ENCODE measurements at places on chromosomes 2 and 18.
A peak's percentile ranks its signal among the peaks of the same experiment; 100 is the strongest.

GRCh38 chr18:41466436-41467160 is 488.4 kb upstream of the PIK3C3 start:
- DNase-seq: no peak

- no peak for DNase-seq
Observed at GRCh38 chr18:12960853-12961397, 13.1 kb downstream of the SEH1L start.

DNA sequence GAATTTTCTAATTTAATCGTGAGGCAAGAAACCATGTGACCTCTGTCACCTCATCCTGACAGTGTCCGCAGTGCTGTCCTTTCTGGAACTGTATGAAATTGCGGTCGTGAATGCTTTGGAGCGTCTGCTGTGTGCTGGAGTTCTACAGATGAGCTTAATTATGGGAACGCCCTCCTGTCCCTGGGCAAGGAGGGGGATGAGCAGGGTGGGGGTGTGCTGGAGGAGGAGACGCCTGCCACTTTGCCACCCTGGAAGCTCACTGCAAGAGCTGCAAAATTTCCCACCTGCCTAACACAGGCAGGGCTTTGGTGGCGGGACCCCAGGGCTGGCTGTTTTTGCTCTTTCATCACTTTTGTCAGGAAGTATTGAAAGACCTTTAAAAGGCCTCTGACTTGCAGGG is 6.5 kb downstream of the LPIN1 start:
- DNase-seq: no peak

GRCh38 chr2:231386446-231386845 is 9.1 kb upstream of the B3GNT7 start:
- no peak for DNase-seq

GRCh38 chr2:17822445-17823117 is 6.3 kb downstream of the MSGN1 start:
- DNase-seq: no peak

GRCh38 chr2:2834516-2835254 is 503.6 kb upstream of the MYT1L start:
- no peak for DNase-seq

DNA sequence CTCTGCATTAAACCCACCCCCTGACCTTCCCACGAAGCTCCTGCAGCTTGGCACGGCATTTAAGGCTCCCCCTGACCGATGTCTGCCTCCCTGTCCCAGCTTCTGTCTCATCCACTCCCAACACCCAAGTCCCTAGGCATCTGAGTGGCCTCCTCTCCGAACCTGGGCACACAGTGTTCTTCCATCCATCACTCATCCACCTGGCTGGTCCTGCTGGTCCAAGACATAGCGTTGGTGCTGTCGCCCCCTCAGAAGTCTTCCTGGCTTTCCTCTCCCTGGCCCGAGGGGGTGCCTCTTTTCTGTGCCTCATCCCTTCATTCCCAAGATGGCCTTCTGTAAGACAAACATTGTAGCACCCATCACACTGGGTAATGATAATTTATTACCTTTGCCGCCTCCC is 323.6 kb downstream of the GBX2 start:
- DNase-seq: no peak

DNA sequence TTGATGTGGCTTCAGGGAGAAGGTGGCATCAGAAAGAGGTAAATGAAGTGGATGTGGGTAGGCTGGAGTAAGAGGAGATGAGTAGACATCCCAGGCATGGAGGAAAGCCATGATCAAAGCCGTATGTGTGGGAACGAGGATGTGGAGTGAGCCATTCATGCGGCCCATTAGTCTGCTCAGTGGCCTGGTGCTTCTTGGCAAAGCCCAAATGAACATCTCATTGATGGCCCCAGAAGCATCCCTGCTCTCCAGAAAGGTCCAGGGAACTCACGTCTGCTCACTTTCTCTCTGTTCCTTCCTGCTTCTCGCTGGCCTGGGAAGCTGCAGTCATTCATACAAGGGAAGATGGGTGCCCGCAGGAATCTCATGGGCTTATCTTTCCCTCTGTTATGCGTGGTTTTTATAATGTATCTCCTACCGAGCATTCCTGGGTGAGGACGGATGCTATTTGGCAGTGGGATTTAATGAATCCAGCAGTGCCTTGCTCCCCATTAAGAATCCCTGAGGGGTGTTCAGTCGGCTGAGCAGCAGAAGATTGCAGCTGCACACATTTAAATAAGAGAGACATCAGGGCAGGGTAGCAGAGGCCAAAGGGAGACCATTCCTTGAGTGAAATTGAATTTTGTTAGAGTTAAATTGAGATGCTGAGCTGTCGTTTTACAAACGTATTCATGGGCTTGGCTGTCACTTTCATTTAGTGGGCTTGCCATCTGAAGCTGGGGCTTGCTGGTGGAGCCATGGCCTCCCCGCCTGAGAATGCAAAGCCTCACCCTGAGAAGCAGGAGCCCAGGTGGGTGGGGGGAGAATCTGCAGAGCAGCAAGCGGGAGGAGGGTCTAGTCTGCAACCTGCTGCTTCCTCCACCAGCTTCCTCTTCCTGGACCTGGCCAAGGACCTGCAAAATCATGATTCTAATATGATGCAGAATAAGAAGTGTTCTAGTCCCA is 64.5 kb downstream of the LYPD1 start:
- no peak for DNase-seq

DNA sequence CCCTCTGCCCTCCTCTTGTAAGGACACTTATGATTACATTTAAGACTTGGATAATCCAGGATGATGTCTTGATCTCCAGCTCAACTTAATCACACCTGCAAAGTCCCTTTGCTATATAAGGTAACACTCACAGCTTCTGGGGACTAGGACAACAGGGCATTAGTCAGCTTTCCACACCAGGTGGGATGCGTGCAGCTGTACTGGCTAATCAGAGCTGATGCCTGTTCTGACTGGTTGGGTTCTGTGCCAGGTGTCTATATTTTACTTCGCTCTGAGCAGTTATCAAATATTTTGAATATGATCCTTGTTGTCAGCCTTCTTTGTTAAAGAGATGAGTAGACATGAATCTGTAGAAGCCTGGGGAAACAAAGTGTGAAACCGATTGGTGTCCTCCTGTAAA is 115.5 kb upstream of the ATP8B1 start:
- DNase-seq: no peak

DNA sequence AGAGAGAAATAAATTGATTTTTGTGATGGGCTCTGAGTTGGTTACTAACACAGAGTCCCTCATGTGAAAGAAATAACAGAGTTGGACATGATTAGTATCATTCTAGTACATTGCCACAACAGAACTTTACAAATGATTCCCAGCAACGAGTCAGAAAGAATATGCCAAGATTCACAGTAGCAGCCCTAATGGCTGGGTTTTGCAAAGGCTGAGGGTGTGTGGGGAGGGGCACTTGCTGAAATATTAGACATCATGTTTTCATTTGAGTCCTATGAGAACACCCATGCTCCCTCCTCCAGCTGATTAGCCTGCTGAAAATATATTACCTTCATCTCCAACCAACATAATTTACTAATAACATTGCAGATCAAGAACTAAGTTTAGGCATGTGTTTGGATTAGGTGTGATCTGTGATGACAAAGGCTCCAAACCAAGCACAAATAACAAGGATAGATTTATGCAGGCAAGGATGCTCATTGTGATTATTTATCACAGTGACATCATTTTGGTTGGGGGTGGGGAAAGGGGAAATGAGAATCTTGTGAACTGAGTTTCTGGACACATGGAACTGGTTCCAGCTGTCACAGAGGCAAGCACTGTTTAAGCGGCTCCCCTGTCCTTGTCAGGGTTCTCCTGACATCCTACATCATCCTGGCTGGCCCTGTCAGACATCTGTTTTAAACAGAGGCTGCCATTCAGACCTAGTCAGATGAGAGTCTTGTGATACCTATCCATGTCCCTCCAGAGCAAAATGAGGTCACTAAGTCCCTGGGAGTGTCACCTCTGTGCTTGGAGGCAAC is 205.8 kb upstream of the NCKAP5 start:
- no peak for DNase-seq

- DNase-seq: peak; percentile 65
Observed at GRCh38 chr18:26656944-26657536, 108.7 kb upstream of the KCTD1 start.
